Left kidney (tissue), 8 donors: ENCODE measurements at places on chromosomes 11 and 22.

- DNase-seq = no peak
Measured at GRCh38 chr11:66866511-66866986, 9.7 kb downstream of the LRFN4 start.

DNA sequence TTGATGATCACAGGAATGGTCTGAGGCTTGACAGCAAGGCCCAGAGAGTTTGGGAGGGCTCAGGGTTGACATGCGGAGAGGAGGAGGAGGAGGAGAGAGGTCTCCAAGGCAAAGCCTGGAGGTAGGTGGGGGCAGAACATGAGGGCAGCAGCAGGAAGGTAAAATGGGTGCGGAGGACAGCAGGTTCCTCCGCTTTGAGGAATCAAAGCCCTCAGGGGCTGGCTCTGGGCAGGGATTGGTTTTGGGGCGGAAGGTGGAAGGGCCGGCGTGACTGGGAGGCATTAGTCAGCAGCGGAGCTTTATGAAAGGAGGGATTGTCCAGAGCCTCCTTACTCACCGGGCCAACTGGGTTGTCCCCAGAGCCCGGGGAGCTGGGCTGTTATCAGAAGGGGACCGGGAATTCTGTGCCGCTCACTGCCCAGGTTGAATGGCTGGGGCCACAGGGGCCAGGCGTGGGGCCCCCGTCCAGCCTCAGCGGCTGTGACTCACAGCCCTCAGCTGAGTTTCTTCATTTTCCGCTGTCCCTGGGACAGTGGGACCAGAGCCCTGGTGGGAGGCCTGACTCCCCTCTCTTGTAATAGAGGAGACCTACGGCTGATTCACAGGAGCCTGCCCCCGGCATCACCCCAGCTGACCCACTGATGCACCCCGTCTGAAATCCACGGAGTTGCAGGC is 36.2 kb downstream of the LIF start:
- DNase-seq = no peak

GRCh38 chr11:77723024-77723423 is 85.4 kb upstream of the CLNS1A start:
- DNase-seq = no peak

DNA sequence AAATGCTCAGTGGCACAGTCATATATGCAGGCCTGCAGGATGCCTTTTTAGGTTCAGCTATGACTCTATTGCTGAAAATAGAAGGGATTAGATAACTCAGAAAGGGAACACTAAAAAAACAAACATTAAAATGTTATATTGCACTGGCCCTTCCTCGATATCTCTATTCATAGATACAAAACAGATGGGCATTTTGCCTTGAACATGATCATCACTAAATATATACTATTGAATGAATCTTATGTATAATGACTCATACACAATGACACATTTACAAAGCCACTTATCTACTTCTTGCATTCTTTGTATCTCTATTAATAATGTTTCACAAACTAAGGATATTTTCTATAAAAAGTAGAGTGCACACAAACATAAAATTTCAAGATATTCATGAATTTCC is 2352.8 kb upstream of the RAG2 start:
- no peak for DNase-seq

GRCh38 chr22:41537203-41537602 is 7.1 kb downstream of the POLR3H start:
- no peak for DNase-seq

- DNase-seq = no peak
Measured at GRCh38 chr11:7480113-7480512, 5.2 kb upstream of the OLFML1 start.

GRCh38 chr11:100753172-100753543 is 66.1 kb downstream of the ARHGAP42 start:
- no peak for DNase-seq

DNA sequence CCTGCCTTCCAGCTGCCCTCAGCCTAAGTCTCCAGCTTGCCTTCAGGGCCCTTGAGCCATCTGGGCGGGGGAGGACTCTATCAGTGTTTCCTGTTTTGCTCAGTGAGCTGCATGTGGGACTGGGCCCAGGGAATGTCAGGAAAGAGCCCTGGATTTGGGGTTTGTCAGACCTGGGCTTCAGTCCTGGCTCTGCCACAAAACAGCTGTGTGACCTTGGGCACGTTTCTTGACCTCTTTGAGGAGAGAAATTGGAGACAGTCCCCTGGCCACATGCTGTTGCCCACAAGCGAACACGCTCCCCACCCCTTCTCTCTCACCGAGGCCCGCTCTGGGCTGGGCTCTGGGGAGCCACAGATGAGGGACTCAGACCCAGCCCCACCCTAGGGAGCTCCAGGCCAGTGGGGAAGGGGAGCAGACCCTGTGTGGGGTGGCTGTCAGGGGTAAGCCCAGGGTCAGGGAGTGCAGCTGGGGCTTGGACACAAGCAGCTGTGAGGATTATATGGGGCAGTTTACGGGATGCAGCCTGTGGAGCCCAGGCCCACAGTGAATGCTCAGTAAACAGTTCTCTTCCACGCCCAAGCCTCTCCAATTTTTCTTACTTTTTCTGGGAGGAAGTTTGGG is 12.3 kb downstream of the MYO7A start:
- DNase-seq = no peak

GRCh38 chr11:96102664-96103078 is 178.8 kb upstream of the MTMR2 start:
- DNase-seq = no peak

DNA sequence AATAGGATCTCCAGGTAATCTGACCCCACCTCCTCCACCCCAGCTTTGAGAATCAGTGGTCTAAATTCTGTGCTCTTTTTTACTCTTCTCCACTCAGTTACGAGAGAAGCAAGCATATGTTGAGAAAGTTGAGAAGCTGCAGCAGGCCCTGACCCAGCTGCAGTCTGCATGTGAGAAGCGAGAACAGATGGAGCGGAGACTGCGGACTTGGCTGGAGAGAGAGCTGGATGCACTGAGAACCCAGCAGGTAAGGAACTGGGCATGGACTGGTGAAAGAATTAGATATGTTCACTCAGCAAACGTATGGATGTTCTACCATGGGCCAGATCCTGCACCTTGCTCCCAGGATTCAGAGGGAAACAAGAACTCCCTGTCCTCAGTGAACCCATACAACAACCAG is 85.7 kb downstream of the AMOTL1 start:
- DNase-seq = no peak

DNA sequence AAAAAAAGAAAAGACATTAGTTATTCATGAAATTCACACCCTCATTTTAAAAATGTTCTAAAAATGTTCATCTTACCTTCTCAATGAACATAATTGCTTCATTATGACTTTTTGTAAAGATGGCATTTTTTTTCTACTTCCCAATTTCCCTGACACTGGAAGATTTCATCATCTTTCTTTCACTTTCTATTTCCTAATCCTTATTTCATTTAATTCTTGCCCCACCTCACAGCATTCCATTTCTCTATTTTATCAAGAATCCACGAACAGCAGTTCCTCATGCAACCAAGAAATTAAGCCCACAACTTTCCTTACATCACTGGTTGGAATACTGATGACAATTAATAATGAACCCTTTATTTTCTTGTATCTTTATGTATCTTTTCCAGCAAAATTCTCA is 1.9 kb downstream of the PATL1 start:
- DNase-seq = no peak

DNA sequence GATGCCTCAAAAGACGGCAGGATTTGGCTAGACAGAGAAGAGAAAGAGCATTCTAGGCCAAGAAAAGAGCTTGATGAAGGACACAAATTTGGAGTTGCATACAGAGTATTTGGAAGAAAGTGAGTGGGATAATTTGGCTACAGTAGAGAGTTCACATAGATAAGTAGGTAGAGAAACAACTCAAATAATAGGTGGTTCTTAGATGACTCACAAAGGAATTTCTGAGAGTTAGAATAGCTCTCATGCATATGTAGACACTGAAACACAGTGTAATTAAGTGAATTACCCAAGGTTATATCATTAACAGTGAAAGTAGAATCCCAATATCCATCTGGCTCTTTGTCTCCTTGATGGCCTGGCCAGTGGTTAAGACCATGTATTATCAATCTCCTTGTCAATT is 228.6 kb upstream of the DDI1 start:
- DNase-seq = no peak

DNA sequence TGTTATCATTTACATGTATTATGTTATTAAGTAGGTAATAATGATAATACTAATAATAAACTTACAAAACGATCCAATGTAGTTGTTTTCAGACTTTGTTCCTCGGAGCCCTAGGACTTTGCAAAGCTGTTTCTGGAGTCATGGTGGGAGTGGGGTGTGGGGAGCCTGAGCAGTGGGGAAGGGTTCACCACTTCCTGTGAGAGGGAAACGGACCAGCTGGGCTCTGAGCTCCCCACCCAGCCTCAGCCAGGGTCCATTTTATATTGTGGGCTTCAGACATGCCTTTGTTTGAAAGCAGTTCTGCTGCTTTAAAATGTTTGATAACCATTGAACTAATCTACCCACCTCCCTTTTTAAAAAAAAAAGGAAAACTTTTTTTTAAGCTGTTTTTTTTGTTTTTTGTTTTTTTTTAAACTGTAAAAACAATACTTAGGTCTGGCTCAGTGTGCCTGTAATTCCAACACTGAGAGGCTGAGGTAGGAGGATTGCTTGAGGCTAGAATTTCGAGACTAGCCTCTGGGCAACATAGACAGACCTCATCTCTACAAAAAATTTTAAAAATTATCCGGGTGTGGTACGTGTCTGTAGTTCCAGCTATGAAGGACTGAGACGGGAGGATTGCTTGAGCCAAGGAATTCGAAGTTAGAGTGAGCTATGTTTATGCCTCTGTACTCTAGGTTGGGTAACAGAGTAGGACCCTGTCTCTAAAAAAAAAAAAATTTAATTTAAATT is 7.0 kb downstream of the SERPING1 start:
- no peak for DNase-seq

DNA sequence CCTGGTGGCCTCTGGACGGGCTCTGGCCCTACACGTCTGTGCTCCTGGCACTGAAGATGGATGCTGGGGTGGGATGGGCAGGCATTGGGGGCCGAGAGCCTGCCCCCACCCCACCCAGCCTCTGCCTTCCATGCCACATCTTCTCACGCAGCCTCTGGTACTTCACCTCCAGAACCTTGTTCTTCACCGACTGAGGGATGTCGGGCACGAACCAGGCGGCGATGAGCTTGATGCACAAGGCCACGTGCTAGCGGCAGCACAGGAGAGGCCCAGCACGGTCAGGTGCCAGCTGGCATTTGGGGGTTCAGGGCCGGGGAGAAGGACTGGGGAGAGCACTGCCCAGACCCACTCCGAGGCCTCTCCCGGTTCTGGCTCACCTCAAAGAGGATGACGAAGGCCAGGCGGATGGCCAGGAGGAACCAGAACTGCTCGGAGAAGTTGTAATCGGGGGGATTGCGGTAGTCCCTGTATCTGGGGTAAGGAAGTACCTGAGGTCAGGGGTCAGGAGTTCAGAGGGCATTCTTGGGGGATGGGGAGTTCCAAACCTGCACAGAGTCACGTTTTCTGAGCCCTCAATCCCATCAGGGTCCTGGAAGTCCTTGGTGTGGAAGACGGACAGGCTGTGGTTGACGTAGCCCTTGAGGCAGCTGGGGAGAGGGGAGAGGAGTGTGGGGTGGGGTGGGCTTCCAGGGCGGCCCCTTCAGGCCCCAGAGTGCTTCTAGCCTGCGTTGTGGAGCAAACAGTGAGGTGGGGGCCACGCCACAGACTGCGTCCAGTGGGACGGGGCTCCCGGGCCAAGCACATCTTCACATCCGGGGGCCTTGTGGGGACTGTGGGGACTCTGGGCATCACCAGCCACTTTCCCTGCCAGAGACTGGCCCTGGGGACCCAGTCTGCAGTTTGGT is 3.8 kb upstream of the SIGIRR start:
- DNase-seq = no peak

- DNase-seq = no peak
Measured at GRCh38 chr22:39474351-39475111, 17.7 kb downstream of the MGAT3 start.

GRCh38 chr11:69119190-69119589 is 36.5 kb upstream of the SMIM38 start:
- no peak for DNase-seq

DNA sequence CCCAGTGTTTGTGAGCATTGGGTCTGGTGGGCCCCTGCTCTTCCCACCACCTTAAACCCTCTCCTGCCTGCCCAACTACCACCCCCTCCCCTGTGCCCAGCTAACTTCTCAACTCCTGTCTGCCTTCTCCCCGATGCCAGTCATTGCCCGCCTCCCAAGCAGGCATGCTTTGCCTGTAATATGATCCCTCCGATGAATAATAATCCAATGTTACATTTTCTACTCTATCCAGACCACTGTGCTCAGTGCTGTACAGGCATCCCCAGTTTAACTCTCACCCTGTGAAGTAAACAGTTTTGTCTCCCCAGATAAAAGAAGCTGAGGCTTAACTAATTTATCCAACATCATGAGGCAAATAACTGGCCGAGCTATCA is 35.5 kb upstream of the OLFML1 start:
- DNase-seq = no peak

GRCh38 chr11:33534575-33534974 is 166.1 kb downstream of the C11orf91 start:
- no peak for DNase-seq

DNA sequence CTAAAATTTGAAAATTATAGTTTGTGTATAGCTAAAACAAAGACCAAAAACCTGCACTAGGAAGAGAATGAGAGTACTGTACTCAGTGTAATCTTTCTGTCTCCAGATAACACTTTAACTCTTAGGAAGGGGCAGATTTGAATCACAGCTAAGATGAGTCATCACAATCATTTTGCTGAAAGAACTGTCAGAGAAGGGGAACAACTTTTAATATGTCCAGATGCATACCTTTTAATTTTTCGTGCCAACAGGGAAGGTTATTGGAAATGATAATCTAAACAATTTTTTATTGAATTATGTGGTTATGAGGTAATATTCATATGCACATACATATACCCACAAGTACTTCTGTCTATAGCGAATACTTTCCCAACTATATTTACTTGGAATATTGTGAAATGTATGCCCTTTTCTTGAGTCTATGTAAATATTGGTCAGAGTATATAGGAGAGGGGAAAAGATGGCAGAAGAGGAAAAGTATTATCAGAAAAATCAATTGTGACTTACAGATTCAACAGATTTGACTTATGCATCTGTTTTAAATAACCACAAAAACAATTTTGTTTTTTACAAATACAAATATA is 51.1 kb upstream of the MUC15 start:
- no peak for DNase-seq

DNA sequence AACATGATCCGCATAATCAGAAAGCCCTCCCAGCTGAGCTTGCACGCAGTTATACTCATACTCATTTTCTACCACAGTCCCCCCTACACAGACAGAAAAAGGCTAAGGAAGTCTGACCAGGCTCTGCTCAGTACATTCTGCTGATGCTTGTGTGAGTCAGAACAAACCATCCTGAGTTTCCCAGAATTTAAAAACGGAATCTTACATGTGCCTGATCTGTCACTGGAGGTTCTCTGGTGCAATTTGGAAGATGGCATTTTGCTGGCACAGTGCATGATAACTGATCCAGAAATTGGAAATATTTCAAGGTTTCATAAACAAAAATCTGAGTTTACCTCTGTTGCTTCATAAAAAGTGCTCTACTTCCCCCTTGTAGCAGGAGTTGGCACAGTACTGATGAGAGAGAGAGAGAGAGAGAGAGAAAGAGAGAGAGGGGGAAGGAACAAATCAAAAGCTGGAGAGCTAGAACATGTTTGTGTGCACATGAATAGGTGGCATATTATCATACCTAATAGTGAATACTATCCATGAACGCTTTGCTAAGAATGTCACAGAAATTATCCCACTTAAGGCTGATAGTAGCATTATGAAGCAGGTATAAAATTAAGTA is 1085.3 kb downstream of the DLG2 start:
- no peak for DNase-seq
